ENCODE measurements at places on chromosomes 4 and X.

DNA sequence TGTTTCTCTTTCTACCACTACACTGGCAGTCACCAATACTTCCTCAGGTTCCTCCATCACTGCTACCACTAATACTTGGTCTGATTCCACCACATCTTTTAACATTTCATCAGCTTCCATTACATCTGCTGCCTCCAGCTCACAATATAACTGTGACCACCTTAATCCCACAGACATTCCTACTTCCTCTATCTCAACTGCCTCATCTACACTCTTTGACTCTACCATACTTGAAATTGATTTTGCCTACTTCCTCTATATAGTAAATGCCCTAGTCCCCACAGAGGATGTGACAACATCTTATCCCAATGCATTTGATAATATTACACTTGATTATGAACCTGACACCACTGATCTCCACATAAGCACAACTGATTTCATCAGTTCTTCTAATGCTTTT, 29.0 kb downstream of the OPRPN start:
- DNase-seq, result no peak

DNA sequence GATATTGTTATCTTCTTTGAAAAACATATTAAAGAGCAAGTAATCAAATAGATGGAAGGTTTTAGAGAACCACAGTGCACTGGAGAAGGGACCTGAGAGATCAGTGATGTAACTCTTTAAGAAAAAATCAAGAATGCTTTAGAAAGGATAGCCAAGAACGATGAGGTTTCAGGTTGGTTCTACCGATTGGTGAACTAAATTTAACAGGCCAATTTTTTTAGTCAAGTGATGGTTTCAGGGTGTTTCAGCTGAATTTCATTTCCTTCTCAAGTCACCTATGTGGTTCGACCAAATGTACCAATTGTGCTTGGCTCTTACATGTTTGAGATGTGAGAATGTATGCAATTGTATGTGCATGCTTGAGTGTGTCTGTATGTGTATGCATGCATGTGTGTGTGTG, 26.5 kb downstream of the HS3ST1 start:
- DNase-seq, result no peak

- no peak for DNase-seq
Measured at GRCh38 chrX:41064018-41064417, 21.2 kb upstream of the USP9X start.

GRCh38 chr4:5930876-5931275, 38.0 kb upstream of the CRMP1 start:
- DNase-seq, result no peak

DNA sequence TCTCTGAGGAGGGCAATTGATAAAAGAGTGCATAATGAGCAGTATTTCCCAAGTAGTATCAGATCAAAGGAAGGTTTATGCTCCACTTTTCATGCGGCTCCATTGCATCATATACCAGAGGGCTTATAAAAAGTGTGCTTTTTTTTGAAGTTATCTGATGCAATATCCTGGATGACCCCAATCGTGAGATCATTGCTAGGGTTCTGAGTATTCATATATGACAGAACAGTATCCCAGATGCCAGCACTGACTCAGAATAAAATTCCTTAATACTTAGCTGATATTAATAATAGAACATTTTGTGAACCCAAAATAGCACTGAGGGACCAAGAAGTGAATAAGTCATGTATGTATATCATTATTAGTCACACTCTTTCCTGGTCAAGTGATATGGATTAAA, 945.5 kb upstream of the AGA start:
- no peak for DNase-seq

DNA sequence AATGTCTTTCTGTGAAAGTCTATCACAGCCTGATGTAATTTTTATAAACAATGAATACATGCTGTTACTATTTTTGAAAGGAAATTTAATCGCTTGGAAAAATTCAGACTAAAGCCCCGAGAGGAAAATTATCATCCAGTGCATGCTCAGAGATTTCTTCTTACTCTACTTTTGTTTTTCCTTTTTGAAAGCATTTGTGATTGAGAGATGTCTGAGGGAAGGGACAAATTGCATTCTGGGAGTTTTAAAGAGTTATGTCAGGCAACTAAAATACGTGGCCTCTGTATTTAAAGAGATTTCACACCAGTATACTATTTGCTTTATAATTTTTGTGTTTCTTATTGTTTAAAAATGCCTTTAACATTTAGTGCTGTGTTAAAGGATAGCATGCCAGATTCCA, 1.4 kb upstream of the ZFX start:
- no peak for DNase-seq

DNA sequence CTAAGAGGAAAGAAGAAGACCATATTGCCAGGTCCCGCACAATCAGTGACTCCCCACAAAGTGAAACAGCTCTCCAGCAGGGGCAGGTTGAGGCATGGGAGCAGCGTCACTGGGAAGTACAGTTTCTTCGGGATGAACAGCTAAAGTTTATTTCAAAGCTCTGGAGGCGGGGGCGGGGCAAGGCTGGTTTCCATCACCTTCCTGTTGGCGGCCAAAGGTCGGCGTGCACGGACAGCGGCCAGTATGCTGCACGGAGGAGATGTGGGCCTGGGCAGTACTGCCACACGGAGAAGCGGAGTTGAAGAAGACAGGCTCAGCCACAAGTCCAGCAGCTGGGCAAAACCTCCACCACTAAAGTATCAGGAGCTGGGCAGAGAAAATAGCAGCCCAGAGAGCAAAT, 951 bp upstream of the ZNF518B start:
- no peak for DNase-seq

- DNase-seq, result no peak
Measured at GRCh38 chr4:156829201-156829873, 142.3 kb downstream of the PDGFC start.

DNA sequence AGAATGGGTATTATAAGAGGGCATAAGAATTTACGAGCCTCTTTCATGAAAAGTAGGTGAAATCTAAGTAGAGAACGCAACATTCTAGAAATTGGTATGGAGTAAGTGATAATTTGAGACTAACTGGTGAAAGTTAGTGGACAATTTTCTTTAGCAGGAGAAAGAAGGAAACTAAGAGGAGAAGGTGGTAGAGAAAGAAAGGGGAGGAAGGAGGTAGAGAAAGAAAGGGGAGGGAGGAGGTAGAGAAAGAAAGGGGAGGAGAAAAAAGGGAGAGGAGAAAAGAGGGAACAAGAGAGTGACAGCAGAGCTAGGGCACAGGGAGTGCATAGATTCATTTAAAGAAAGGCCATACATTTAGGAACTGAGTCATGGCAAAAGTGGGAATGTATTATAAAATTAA, 94.1 kb downstream of the RNF150 start:
- DNase-seq, result no peak

- DNase-seq, result no peak
Measured at GRCh38 chr4:145797278-145797677, 117.3 kb downstream of the C4orf51 start.

- DNase-seq, result no peak
Measured at GRCh38 chr4:152360045-152360410, 175.9 kb downstream of the FBXW7 start.

GRCh38 chrX:13216139-13216538, 103.7 kb downstream of the ATXN3L start:
- no peak for DNase-seq

DNA sequence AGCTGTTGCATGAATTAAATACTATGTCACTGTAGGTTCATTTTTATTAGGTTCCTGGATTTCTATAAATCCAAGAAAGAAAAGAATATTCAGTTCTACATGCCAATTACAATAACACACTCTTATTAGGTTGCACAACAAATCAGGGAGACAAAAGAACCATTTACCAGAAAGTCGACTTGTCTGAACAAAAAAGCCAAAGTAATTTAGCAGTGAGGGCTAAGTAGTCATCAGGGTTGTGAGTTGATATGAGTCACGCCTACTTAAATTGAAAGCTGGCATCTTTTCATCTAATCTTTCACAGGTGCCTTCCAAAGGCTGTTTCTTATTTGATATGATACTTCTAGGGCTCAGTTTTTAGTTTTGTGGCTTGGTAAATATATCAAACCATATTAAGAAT, 25.4 kb upstream of the GNRHR start:
- DNase-seq, result no peak

DNA sequence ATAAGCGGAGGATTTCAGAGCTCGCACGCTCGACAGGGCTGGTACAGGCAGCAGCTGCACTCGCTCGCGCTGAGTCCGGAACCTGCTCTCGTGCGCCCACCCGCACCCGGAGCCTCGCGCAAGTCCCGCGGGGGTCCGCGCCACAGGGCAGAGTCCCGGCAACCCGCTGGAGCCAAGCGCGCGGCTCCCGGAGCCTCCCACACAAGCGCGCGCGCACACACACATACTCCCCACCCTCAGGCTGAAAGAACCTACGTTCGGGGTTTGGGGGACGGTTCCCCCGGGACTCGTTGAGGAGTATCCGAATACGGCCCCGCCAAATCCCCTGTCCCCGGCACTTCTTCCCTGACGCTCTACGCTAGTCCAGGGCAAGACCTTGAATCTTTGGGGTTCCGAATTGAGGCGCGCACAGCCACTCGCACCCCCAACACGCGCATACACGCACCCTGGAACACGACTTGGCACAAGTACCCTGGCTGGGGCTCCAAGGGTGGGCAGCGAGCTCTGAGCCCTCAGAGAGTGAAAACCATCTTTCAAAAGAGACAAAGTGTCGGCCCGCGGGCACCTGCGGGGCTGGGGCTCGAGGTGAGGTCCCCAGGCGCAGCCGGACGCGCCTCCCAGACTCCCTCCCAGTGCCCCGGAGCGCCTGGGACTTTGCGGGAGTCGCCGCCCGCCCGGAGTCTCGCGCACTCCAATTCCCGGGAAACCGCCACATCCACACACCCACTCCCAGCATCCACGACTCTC, 952 bp downstream of the ANOS1 start:
- DNase-seq, result no peak

DNA sequence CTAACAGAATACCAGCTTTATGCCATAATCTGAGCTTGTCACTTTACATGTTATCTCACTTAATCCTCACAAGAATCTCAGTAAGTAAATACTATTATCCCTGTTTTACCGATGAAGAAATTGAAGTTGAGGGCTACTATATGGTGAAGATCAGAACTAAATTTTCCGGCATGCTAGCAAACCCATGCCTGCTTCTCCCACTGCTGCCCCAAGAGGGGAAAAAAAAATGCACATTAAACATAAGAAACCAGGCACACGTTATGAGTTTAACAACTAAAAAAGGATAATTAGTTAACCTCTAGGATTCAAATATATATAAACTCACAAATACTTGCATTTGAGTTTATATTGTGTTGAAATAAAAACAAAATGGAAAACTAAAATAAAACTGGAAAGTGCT, 10.8 kb downstream of the SLC10A7 start:
- DNase-seq, result no peak

- no peak for DNase-seq
Measured at GRCh38 chrX:112223391-112223790, 140.8 kb upstream of the TRPC5 start.

DNA sequence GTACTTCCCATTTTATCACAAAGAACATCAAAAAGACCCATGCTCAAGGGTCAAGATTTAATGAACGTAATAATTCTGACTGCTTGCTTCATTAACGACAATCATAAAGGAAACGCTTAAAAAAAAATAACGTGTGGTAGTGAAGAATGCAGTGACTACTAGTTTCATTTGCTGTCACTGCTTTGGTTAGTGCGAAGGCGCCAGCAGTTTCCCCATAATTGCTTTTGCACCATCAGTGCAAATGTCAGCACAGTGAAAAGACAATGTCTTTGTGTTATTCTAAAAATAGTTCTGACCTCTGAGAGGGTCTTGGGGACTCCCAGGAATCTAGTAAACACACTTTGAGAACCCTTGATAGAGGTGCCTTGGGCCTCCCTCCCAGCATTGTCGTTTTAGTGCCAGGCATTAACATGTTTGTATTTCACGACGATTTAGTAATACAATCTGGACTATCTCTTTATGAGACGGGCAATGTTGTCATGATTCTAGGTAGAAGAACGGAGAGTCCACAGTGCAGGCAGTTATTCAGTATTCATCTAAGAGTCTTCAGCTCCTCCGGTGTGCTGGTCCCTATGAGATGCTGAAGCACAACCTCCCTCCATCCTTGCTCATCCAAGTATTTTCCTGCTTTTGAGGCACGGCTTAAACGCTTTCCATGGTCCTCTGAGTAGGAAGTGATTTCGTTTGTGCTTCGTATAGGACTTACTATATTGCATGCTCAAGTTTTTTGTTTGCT, 71.0 kb downstream of the AFF1 start:
- no peak for DNase-seq

- DNase-seq, result no peak
Measured at GRCh38 chr4:118290951-118291350, 61.9 kb downstream of the PRSS12 start.

DNA sequence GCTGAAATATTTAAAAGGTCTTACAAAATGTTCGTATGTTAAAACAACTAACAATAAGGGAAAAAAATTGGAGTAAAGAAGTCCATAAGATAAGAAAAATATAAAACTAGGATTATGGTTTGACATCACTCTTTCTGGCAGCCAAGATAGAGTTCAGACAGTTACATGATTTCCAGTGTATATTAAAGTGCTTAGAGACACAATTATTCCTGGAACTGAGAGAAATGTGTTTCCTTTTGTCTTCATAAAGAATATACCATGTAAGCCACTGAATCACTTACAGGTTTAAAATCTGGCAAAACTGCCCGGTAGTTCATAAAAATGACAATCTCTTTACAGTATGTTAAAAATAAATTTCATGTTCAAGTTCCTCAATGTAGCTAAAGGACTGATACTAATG, 538.7 kb upstream of the ATOH1 start:
- no peak for DNase-seq

- no peak for DNase-seq
Measured at GRCh38 chr4:24451870-24452269, 132.5 kb downstream of the DHX15 start.

GRCh38 chr4:978957-979701, 5.8 kb upstream of the DGKQ start:
- DNase-seq, result no peak

- no peak for DNase-seq
Measured at GRCh38 chrX:22527302-22527701, 254.6 kb downstream of the CBLL2 start.

- DNase-seq, result no peak
Measured at GRCh38 chrX:39595977-39596376, 501.8 kb downstream of the BCOR start.

DNA sequence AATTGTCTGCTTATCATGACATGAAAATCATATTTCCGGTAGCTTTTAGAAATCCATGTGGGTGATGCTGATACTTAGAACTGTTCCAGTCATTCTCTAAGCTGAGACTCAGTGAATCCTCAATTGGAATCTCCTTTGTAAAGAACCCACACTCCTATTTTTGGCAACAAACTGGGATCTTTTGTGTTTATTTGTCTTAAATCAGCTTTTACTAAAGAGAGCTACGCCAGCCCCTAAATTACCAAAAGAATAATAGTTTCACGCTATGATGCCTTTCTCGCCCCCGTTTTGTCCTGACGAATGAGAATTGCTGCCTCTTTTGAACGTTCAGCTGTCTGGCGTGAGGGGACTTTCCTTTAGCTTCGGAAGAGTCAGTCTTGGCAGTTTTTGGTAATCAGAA, 195.9 kb downstream of the SHOX start:
- DNase-seq, result no peak

DNA sequence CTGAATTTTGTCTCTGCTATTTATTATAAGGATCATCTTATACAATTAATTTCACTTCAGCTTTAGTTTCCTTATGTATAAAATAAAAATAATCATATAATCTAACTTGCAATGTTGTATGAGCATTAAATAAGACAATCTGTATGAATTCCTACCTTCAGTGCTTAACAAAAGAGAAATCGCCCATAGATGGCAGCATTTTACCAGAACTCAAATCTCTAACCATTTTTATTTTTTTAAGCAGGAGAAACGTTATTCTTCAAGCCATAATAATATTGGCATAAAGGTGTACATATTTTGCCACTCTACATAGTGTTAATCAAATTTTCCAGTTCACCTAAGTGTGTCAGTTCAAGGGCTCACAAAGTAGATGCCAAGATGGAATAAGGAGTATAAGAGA, 78.8 kb downstream of the TMEM47 start:
- DNase-seq, result no peak

Data from effector memory CD4-positive, alpha-beta T cell (primary cell).